ENCODE measurements at places on chromosomes 5 and 9.

- no peak for DNase-seq
Observed at GRCh38 chr9:113511856-113512761, 48.6 kb downstream of the RGS3 start.

DNA sequence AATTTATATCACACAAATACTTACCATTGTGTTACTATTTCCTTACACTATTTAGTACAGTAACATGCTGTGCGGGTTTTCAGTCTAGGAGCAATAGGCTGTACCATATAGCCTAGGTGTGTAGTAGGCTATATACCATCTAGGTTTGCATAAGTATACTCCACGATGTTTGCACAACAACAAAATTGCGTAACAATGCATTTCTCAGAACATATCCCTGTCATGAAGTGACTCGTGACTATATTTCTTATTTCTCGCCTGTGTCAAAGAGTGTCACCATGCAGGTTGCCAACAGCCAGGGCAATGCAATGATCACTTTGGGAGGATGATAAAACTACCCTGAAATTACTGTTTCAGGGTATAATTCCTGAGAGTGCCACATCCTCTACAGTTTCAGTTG is 65.6 kb upstream of the CD180 start:
- DNase-seq = no peak

- DNase-seq = no peak
Observed at GRCh38 chr9:104092192-104092591, 1.9 kb upstream of the SMC2 start.

- no peak for DNase-seq
Observed at GRCh38 chr9:123302348-123303214, 34.2 kb upstream of the STRBP start.

GRCh38 chr5:79512471-79513307 is 1.2 kb downstream of the HOMER1 start:
- DNase-seq = no peak

- no peak for DNase-seq
Observed at GRCh38 chr5:107020626-107021025, 650.1 kb downstream of the EFNA5 start.

GRCh38 chr5:26737348-26738265 is 300.8 kb downstream of the CDH9 start:
- no peak for DNase-seq

GRCh38 chr9:16369427-16369826 is 501.0 kb downstream of the BNC2 start:
- DNase-seq = no peak

- DNase-seq = no peak
Observed at GRCh38 chr9:81086416-81086815, 602.9 kb downstream of the TLE1 start.

DNA sequence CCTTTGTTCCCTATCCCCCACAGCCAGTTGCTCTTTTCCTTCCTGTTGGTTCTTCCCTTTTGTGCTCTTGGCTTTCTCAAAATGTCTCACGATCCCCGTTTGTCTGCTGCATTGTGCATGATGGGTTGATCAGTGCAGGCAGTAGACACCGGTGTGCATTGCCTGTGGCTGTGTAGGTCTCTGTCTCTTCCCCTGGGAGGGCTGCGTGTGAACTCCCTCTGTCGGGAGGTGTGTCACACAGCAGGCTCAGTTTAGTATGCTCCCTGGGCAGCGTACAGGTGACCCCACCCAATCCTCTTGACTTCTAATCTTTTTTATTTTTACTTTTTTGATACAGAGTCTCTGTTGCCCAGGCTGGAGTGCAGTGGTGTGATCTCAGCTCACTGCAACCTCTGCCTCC is 265.3 kb downstream of the FSTL4 start:
- no peak for DNase-seq

DNA sequence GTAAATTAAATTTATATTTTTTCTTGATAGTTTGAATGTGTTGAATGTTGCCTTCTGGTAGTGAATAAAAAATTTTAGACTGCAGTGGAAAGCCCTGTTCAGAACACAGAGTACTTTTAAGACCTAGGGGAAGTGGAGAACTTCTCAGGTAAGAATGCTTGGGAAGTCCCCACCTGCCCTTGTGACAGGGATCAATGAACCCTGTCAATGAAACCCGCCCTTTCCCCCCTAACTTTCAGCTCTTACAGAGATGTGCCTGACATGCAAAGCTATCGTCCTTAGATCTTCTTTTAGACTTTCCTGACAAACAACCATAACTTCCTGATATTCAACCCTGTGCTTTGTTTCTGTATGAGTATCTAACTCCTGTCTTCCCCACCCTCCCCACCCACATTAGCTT is 562.7 kb downstream of the TLE4 start:
- DNase-seq = no peak

- no peak for DNase-seq
Observed at GRCh38 chr9:136705564-136705963, 6.8 kb upstream of the DIPK1B start.

GRCh38 chr5:141799507-141800167 is 78.6 kb downstream of the PCDH1 start:
- DNase-seq = no peak

GRCh38 chr9:133684121-133684935 is 48.2 kb downstream of the DBH start:
- peak; percentile 67 for DNase-seq

- no peak for DNase-seq
Observed at GRCh38 chr5:151886546-151887275, 37.9 kb downstream of the GLRA1 start.

- DNase-seq = no peak
Observed at GRCh38 chr5:87872986-87873385, 395.7 kb downstream of the TMEM161B start.

DNA sequence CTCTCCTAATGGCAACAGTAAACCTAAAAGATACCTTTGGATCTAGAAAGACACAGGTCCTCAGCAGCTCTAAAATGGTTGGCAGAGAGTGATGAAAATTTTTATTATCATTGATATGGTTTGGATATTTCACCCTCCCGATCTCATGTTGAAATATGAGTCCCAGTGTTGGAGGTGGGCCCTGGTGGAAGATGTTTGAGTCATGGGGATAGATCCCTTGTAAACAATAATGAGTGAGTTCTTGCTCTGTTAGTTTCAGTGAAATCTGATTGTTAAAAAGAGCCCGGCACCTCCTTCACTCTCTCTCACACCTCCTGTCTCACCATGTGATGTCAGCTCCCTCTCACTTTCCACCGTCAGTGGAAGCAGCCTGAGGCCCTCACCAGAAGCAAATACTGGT is 117.7 kb downstream of the FRMD3 start:
- no peak for DNase-seq

- no peak for DNase-seq
Observed at GRCh38 chr5:91187032-91187431, 196.1 kb downstream of the ARRDC3 start.

DNA sequence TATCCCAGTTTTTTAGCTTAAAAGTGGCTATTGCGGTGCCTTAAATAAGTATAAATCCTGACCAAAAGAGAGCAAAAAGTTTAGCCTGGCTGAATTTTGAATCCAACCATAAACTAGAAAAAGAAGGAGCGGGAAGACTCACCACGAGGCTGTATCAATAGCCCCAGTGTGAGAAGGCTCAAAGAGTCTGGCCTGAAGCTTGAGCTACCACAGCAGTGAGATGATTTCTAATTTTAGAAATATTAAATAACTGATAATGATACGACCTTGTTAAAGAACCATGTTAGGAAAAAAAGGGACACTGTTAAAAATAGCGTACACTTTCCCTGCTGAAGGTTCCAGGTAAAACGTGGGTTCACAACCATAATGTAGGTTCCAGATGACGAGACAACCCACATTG is 134.1 kb upstream of the ZNF462 start:
- no peak for DNase-seq

DNA sequence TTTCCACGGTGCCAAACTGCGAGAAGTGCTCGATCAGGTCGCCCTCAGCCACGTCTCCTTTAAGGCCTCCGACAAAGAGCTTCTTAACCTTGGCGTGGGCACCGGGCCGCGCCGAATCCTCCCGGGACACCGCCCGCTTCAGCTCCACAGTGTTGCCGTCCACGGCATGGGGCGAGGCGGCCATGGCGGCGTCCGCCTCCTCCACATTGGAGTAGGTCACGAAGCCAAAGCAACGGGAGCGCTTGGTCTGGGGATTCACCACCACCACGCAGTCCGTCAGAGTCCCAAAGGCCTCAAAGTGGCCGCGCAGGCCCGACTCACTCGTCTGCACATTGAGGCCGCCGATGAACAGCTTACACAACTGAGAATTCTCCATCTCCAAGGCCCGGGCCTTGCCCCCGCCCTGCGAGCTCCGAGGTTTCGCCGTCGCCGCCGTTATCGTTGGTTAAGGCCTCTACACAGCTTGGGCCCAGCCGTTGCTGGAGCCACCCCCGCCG is 424 bp downstream of the HNRNPA0 start:
- peak; percentile 33 for DNase-seq

GRCh38 chr5:143086908-143087637 is 316.4 kb downstream of the NR3C1 start:
- no peak for DNase-seq

- no peak for DNase-seq
Observed at GRCh38 chr9:107488375-107489143, 1.0 kb downstream of the KLF4 start.

GRCh38 chr5:102809033-102809432 is 53.9 kb downstream of the PAM start:
- DNase-seq = no peak

GRCh38 chr5:30100929-30101328 is 1092.6 kb upstream of the CDH6 start:
- DNase-seq = no peak

DNA sequence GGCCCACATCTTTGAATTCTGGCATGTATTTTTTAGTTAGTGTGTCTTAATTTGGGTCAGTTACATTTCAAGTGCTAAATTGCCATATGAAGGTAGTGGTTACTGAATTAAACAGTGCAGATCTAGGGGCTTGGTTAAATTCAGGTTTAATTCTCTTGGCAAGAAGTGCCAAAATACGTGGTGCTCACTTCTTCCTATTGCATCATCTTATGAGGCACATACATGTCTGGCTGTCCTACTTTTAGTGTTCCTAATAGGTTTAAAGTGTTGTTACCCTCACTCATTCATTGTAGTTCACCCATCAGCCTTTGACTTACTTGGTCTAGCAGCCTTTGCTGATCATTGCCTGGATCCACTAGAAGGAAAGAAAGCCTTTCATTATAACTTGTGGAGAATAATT is 59.5 kb downstream of the RPS6 start:
- no peak for DNase-seq

GRCh38 chr5:171420431-171421241 is 1.2 kb downstream of the FGF18 start:
- peak; percentile 60 for DNase-seq

- DNase-seq = no peak
Observed at GRCh38 chr9:61668846-61669245, 479.0 kb downstream of the SPATA31A7 start.

DNA sequence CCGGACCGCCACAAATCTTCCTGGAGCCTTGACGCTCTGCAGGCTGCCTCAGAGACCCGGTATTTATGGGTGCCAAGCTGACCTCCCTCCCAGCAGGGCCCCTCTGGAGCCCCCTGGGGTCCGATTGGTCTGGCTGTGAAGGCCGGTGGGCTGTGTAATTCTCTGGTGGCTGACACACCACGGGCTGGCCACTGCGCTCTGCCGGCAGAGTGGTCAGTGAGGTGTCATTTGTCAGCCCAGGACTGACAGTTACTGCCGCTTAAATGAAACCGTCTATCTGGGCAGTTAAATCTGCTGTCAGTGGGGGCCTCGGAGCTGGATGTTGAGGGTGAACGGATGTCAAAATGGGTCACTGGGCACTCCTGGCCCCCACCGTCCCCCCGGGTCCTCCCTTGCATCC is 10.7 kb downstream of the NR5A1 start:
- DNase-seq = no peak

DNA sequence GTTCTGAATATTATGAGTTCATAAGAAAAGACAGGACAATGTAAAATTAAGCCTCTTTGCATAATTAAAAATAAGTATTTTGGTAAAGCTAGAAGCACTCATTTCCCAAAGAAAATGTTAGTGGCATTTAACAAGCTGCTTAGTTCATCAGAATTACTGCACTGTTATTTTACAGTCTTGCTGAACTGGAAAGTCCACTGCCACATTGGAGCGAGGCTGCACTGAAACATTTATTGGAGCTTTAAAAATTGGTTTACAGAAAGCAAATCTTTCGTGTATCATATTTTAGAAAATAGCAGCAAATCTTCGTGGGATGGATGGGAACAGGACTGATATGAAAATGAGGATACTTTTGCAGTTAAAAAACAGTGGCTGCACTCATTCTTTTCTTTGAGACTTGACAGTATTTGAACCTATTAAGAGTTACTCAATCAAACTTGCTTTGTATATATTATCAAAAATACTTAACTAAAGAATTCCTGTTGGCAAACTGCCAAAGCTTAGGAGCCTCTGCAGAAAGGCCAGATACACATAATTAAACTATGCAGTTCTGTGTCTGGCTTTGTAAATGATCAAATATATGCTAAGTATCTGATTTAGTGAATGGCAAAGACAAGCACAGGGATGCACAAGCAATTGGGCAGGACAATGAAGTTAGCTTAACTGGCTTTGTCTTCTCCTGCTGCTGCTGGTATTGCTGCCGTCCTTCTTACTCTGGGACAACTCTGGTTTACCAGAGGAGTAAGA is 16.5 kb upstream of the FBXL7 start:
- DNase-seq = no peak

DNA sequence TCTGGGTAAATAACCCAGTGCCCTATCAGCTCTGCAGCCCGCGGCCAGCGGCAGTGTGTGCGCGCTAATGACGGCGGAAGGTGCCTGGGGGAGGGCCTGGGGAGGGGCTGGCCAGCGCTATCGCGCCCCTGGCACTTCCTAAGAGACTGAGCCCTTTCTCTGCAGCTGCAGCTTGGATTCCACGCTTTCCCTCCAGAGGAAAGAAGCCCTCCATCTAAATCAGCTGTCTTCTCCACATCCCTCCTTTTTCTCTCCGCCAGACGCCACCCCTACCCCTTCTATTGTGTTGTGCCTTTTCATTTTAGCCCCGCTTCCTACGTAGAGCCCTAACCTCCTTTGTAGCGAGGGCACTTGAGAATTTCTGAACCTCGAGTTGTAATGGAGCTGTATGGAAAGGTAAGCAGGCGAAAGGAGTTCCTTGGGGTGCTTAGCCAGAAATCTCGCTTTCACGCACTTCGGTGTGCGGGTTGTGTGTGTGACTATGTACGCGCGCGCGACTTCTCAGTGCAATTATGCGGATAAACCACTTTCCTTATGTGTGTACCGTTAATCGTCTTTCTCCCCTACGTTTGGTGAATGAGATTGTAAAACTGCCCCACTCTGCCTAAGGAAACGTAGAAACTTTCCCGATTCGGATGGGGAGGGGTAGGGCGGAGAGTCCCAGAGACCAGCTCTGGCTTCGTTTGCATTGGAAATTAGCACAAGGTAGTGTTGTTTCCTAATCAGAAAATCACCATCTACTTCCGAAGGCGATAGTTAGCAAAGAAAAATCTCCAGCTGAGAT is 664 bp upstream of the RAB3C start:
- no peak for DNase-seq

DNA sequence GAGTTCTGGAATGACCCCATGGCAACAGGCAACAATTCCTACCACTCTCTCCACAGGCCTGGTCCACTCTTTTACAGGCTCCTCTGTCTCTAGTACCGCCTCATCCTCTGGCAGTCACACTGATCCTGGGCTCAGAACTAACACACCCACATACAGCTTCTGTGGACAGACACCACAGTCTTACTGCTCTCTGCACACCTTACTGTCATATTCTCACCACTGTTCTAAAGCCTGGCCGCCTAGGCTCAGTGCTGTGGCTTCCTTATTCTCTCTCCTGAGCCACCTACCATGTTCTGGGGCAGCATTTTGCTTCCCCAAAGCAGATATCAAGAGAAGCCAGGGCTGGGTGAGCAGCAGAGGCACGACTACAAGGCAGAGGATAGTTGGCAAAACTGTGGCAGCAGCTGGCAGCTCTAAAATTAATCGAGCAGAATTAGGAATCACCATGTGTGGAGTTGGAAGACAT is 14.8 kb downstream of the REEP5 start:
- no peak for DNase-seq
